T-helper 17 cell (primary cell): ENCODE measurements at places on chromosomes 2 and 18.

DNA sequence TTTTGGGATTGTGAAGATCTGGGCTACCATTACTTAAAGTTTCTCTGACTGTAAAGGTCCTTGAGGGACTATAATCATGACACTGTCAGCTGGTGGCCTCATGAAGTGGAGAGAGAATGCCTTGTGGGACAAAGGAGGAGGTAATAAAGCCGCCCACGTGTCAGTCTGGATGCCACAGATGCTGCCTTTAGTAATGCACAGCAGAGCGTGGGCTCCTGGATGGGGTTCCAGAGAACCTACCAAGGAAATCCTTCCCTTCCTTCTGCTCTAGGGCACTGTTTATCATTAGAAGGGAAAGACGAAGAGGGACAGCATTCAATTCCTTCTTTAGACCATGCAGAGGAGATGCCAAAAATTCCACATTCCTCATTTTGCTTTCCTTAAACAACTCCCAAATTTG, 63.5 kb downstream of the COL5A2 start:
- no peak for DNase-seq

DNA sequence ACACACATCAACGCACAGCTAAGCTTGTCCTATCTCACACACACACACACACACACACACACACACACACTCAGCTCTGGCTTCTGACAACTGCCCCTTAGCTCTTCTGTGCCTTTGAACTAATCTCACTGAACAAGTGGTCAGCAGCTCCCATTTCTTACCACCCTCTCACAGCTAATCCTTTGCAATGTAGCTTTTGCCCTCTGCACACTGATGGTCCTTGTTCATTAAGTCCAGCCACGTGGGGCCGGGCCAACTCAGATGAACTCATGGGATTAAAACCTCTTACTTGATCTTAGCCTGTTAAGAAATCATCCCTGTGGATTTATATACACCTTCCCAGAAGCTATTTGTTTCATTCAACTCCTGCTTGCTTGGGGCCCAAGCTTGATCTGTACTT, 36.6 kb downstream of the DPYSL5 start:
- no peak for DNase-seq

- no peak for DNase-seq
Measured at GRCh38 chr18:3067722-3068121, 54.8 kb upstream of the LPIN2 start.

- no peak for DNase-seq
Measured at GRCh38 chr2:9796056-9797010, 46.9 kb upstream of the TAF1B start.

GRCh38 chr2:41610501-41611190, 437.2 kb upstream of the PKDCC start:
- no peak for DNase-seq
